Ovary (tissue), 10 donors: ENCODE measurements at places on chromosomes 2 and 18.

DNA sequence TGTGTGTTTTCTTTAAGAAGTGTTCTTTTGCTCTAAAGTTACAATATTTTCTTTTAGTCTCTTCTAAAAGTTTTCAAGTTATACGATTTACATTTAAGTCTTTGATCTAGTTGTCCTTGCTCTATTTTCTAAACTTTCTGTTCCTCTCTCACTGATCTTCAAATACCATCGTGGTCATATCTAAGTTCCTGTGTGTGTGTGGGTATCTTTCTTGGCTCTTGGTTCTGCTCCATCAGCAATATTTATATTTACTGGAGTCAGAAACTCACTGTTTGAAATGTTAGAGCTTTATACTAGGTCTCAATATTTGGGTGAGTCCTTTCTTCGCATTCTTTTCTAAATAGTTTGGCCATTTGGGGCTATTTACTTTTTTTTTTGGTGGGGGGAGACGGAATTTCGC is 77.3 kb downstream of the COPS8 start:
- no peaks in the 10 kb centered on the region for H3K27me3 ChIP-seq
- DNase-seq = no peak
- H3K36me3 ChIP-seq = no peaks in the 10 kb centered on the region
- no peak overlapping the region for H3K4me3 ChIP-seq
- no peak overlapping the region for H3K27ac ChIP-seq
- H3K4me1 ChIP-seq = no peaks in the 10 kb centered on the region

DNA sequence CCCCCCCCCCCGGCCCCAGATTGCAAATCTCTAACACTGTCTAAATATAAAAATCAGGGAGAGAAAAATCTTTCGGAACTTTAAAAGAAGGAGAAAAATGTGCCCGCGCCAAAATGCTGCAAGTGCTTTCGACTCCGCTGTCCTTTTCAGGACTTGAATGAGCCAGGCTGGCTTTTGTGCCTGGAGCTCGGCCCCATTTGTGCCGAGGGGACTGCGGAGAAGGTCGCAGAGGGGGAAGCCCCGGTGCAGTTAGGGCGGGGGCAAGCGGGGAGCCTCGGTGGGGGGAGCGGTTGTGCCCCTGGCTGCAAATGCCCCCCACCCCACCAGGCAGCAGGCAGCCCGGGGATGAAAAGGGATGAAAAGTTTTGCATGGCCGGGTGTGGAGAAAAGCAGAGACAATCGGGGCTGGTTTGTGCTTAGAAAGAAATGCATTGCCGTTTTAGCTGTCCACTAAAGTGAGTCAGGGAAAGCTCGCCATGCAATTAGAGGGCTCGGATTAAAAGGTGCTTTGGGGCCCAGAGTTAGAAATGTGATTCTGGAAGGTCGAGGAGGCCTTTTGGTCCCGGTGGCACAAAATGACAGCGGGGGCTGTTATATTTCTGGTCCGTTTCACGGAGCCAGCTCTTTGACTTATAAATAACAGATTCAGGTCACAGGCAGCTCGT is 1.6 kb downstream of the INHBB start:
- H3K4me1 ChIP-seq = peaks cover 10% of the 10 kb centered on the region
- no peaks in the 10 kb centered on the region for H3K36me3 ChIP-seq
- peak overlapping the region; percentile 35 for H3K4me3 ChIP-seq
- H3K27me3 ChIP-seq = no peaks in the 10 kb centered on the region
- DNase-seq = no peak

- H3K27me3 ChIP-seq = no peaks in the 10 kb centered on the region
- DNase-seq = no peak
- no peak overlapping the region for H3K4me3 ChIP-seq
- no peak overlapping the region for H3K27ac ChIP-seq
Measured at GRCh38 chr2:36535099-36535498, 62.9 kb downstream of the FEZ2 start.

DNA sequence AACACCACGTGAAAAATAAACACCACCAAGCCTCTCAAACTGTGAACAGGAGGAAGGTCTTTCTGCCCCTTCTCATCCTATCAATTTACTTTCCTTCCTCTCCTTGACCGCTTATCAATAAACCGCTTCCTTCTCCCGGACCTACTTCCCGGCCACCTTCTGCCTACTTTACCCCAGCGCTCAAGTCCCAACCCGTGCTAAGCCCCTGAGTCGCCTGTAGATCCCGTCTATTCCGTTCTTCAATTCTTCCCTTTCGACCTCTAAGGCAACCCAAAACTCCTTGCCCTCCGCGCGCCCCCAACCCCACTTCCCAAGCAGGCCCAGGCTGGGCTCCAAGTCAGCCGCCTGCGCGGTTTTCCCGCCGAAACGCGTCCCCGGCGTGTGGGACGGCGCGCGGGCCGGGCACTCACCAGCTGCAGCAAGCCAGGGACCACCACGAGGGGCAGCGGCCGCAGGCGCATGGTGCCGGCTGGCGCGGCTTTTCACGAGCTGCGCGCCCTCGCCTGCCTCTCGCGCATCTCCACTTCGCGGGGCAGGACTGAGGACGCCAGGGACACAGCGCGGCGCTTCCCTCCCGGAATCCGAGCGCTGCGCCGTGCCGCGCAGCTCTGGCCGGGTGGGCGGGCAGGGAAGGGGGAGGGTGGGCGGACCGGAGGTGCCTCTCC is at the start of gene NXPH2:
TSS of gene NXPH2 (minus strand) at position 610 of the 665 bp plus-strand sequence. CDS start at position 461, 149 bp downstream.
- H3K4me1 ChIP-seq = no peaks in the 10 kb centered on the region
- peak within 1 kb of the TSS; percentile 24 for H3K4me3 ChIP-seq
- H3K36me3 ChIP-seq = no peaks in the 10 kb centered on the region
- H3K27me3 ChIP-seq = no peaks in the 10 kb centered on the region
- H3K27ac ChIP-seq = no peak within 1 kb of the TSS

DNA sequence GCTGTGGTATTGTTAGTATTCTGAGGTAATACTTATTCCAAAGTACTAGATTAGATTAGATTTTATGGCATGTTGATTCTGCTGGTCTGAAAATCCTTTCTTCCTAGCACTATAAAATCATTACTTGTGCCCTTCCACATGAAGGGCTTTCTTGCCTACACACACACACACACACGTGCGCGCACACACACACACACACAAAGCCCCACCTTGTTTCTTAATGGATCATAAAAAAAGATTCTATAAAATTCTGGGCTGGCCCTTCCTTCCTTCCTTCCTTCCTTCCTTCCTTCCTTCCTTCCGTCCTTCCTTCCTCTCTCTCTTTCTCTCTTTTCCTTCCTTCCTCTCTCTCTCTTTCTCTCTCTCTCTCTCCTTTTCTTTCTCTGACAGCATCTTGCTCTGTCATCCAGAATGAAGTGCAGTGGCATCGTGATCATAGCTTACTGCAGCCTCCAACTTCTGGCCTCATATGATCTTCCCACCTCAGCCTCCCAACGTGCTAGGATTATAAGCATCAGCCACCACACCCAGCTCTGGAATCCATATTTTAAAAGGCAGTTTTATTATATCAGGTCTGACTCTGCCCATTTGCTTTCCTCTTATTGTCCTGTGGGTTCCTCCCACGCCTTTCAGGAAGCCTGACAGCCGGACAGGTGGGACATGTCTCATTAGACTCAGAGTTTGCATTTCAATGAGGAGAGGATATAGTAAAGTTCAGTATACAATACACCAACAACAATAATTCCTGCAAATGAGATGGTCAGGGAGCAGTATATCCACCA is 321.1 kb downstream of the PIK3C3 start:
- H3K27ac ChIP-seq = no peak overlapping the region
- H3K27me3 ChIP-seq = no peaks in the 10 kb centered on the region
- H3K36me3 ChIP-seq = no peaks in the 10 kb centered on the region
- no peak overlapping the region for H3K4me3 ChIP-seq
- H3K4me1 ChIP-seq = peaks cover 7% of the 10 kb centered on the region

- no peaks in the 10 kb centered on the region for H3K27me3 ChIP-seq
- H3K27ac ChIP-seq = no peak overlapping the region
- no peak overlapping the region for H3K4me3 ChIP-seq
- no peak for DNase-seq
- no peaks in the 10 kb centered on the region for H3K36me3 ChIP-seq
Measured at GRCh38 chr2:158501301-158501700, 44.5 kb downstream of the PKP4 start.

DNA sequence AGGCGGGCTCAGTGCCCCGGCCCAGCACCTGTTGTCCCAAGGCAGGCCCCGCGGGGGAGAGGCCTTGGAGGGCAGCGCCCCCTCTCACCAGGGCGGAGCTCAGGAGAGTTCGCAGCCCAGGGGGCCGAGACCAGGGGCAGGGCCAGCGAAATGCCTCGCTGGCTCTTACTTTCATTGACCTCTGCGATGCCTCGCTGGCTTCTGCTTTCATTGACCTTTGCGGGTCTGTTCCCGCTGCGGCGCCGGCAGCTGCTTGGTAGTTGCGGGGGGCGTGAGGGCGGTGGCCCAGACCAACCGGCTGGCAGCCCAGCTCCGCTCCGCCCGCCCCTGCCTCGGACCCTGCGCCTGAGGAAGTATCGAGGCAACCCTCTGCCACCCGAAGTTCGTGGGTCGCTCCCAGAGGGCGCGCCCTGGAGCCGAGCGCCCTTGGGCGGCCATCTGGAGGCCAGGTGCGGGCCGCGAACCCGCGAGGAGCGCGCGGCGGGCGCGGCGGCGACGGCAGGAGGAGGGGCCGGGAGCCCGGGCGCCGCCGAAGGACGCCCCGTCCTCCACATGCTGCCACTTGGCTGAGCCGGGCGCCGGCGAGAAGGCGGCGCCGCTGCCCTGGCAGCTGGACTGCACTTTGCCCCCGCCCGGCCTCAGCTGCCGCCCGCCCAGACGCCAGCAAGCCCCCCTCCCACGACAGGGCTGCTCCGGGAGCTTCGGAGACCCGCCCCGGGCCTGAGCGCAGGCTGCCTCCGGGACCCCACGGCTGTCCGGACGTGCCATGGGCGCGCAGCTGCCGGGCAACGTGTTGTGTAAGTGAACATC is 118.0 kb upstream of the MSTN start:
- H3K27me3 ChIP-seq = no peaks in the 10 kb centered on the region
- no peaks in the 10 kb centered on the region for H3K36me3 ChIP-seq
- peak overlapping the region; percentile 24 for H3K27ac ChIP-seq
- H3K4me3 ChIP-seq = peak overlapping the region; percentile 80
- DNase-seq = peak; percentile 53

- no peaks in the 10 kb centered on the region for H3K27me3 ChIP-seq
- no peaks in the 10 kb centered on the region for H3K36me3 ChIP-seq
- no peak overlapping the region for H3K27ac ChIP-seq
- H3K4me1 ChIP-seq = no peaks in the 10 kb centered on the region
Measured at GRCh38 chr2:77228391-77228790, 293.8 kb downstream of the LRRTM4 start.
